NCI-H2171 (cell line): ENCODE measurements at places on chromosomes 5 and 9.

GRCh38 chr5:127089191-127089590, 15.9 kb upstream of the C5orf63 start:
- no peak for DNase-seq

GRCh38 chr5:11104651-11105112, 343.6 kb upstream of the DAP start:
- DNase-seq, result no peak

DNA sequence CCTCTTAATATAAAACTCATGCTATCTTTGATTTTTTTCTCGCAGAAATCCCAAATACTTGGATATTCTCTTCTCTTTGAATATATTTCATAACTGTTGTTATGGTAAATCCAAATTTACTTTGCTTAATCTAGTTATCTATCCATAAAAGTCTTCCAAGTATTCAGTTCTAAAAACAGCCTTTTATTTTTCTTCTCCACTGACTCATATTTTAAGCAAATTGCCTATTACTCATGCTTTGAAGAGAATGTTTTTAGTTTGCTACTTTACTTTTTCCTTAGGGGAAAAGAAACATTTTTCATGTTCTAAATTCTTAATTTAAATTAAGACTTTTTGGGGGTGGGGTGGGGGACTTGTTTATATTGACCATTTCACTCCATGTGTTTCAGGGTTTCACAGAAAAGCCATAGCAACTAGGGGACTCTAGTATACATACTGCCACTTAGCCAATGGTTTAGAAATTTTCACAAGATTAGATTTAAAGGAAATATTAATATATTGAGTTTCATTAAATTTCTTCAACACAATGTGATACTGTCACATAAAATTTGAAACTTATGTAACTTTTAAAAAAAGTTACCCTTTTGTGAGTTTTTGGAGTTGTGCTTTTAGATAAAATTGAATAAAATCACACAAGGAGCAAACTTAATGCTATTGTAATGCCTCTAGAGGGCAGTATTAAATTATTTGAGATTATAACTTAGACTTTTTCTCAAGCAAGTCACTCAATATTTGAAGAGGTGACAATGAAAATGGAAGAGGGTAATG, 545.8 kb upstream of the ARRDC3 start:
- DNase-seq, result no peak

GRCh38 chr9:14372437-14373335, 58.7 kb upstream of the NFIB start:
- DNase-seq, result no peak

- DNase-seq, result no peak
Measured at GRCh38 chr9:911005-911404, 65.5 kb upstream of the DMRT3 start.
